Type B pancreatic cell (in vitro differentiated cells): ENCODE measurements at places on chromosomes 5 and 9. TPM values are rescaled to one million over a fixed set of nuclear protein-coding genes. Genes with fewer than 3 reads are reported as not detected.

ZBED3 gene
- total RNA-seq: 12.5 and 15.4 TPM in 2 replicates

PCDHB16 gene
- 3.1 and 6.9 TPM in 2 replicates for total RNA-seq

ARPC5L gene
- total RNA-seq: 37.9 and 38.9 TPM in 2 replicates

RASEF gene
- 10.0 and 23.3 TPM in 2 replicates for total RNA-seq

- DNase-seq: no peak
Observed at GRCh38 chr5:15645381-15646160, 145.6 kb downstream of the FBXL7 start.

- no peak for DNase-seq
Observed at GRCh38 chr5:72134226-72134899, 27.1 kb downstream of the MAP1B start.

- no peak for DNase-seq
Observed at GRCh38 chr5:75463726-75464125, 47.7 kb downstream of the CERT1 start.

DNA sequence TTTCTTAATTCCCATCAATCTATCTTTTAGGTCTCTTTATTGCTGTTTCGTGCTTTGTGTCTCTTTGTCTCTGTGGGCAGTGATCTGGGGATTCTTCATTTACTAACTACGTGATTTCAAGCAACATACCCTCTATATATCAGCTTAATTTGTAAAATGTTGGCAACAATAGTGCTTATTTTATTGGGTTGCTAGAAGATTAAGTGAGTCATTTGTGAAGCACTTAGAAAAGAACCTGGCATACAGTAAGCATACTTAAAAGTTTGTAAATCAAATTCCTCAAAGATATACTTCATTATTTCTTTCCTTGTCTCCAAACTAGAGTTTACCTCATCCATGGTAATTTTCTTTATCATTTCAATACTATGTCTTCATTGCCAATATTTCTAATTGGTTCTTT, 669.7 kb downstream of the MAT2B start:
- no peak for DNase-seq
